AML-193 (cell line): ENCODE measurements at places on chromosomes 7 and 10.

DNA sequence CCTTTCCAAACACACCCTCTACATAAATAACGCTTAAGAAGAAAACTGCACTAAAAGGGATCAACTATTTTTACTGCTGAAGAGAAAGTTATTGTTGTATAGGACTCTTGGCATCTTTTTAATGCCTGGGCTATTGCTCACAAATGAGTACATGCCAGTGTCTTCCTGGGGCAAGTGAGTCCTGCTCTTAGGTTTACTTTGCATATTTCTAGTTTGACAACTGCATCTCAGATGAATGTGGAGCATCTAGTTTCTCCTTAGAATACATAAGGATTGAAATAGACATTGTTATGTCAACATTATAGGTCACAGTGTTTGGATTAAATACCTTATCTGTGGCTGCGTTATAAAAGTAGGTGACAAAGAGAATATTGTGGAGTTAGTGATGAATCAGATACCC is 44.5 kb downstream of the PSMC2 start:
- no peak for DNase-seq

GRCh38 chr7:135517060-135517459 is 7.2 kb upstream of the CNOT4 start:
- no peak for DNase-seq

- DNase-seq, result no peak
Observed at GRCh38 chr10:10043083-10043482, 974.6 kb upstream of the CELF2 start.

- DNase-seq, result no peak
Observed at GRCh38 chr10:46299536-46300369, 13.0 kb downstream of the ANTXRL start.

DNA sequence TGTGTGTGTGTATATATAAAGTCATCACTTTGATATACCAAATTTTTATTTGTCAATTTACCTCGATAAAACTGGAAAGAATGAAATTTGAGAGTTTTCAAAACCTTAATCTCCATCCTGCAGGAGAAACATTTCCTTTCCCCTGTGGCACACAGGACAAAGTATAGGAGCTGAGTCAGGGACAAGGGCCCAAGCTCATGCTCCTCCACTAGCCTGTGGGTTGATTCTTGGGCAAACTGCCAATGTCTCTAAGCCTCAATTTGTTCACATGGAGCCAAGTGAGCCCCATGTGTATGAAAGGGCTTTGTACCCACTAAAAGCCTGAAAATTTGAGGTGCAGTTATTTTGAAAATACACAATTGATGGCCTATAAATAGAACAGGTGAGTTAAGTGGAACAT is 60.3 kb upstream of the IL6 start:
- no peak for DNase-seq

- no peak for DNase-seq
Observed at GRCh38 chr7:100433592-100434296, 2.6 kb downstream of the PPP1R35 start.

DNA sequence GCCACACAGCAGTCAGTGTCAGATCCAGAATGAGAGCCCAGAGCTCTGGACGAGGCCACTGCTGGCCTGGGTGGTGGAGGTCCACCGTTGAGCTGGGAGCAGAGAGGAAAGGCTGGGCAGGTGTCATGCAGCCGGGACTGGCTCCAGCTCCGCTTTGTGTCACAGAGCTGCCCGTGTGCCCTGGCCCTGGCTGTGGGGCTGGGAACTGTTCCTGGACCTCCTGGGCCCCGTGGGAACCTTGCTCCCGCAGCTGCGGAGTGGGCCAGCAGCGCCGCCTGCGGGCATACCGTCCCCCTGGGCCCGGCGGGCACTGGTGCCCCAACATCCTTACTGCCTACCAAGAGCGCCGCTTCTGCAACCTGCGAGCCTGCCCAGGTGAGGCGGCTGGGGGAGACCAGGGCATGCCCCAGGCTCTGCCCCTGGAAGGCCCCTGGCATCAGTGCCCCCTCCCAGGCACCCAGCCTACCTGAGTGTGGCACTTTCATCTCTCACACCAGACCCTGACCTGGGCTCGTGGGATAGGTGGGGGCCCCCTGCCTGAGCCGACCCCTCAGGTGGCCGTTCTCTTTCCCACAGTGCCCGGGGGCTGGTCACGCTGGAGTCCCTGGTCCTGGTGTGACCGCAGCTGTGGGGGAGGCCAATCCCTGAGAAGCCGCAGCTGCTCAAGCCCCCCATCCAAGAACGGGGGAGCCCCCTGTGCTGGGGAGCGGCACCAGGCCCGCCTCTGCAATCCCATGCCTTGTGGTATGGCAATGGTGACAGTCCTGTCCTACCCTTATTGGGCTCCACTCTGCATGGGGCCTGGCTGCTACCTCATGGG is 18.8 kb upstream of the ZNF862 start:
- no peak for DNase-seq

DNA sequence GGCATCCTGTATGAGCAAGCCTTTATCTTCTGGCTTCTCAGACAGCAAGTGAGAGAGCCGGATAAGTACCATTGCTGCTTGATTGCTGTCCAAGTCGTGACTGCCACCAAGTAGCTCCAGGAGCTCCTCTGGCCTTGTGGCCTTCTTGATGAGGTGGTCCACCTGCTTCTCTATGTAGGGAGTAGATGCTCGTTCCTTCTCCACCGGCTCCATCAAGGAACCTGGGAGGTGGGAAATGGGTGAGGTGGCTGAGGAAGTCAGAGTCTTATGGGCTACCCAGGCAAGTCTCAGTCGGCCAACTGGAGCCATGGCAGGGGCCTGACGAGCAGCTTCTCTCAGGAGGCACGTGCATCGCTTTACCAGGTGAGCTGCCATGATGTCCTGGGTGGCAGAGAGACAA is 2.6 kb downstream of the TBRG4 start:
- no peak for DNase-seq

DNA sequence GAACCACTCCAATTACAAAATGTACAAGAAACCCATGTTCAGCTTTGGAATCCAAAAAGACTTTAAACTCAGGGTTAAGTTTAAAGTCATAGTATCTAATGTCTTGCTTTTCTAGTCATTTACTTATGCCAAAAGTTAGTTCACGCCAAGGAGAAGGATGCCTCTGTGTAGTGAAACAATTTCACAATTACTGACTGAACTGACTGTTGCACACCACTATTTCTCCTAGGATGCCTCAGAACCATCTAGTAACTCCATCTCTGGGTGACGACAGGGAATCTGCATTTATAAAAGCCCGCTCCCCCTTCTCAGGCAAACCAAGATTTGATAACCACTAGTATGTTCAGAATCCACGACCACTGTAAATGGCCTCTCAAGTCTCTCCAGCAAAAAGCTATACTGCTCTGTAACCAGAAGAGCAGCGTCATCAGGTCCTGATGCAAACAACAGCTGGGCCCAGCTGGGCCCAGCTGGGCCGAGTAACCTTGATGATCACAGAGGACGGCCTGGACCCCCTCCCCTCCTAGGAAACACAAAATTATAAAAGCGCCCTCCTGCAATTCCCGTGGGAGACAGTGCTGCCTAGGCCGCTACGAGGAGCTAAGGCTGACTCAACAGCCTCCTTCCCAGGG is 680 bp upstream of the ADO start:
- DNase-seq, result peak; percentile 26

DNA sequence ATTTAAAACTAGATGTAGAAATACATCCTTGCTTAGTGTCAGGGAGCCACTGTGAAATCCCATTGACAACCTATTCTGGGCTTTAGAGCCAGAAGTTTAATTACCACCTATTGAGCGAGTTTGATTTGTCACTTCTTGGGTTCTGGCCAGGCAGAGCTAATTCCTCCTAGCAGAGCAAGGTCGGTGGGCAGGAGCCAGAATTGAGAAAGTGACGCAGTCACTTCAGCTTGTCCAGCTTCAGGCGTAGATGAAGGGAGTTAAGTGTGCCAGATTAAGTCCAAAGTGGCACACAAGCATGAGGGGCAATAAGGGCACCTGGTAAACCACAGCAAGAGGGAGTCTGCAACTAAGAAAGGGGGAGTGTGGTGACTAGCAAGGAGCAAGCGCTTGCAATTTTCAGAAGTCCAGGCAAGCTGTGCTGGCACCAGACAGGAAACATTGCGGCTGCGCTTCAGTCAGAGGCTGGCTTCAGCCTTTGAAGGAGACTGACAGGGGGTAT is 119.4 kb downstream of the ST7 start:
- DNase-seq, result peak; percentile 27

DNA sequence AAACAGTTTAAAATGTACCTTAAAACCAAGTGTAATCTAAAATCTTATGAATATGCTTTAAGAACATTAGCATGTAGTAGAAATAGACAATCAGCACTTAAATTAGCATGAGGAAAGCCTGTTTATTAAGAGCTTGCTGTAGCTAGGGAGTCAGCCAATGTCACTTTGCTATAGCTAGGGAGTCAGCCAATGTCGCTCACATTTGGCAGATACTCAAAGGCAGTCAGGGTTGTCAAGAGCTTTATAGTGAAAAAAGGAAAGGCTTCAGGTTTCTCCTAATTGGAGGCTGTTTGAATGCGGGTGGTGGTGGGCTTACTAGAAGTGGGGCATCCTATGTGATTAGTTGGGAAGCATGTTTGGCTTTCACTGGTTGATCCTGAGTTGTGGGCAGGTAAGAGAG is 226.2 kb upstream of the DGKB start:
- no peak for DNase-seq

DNA sequence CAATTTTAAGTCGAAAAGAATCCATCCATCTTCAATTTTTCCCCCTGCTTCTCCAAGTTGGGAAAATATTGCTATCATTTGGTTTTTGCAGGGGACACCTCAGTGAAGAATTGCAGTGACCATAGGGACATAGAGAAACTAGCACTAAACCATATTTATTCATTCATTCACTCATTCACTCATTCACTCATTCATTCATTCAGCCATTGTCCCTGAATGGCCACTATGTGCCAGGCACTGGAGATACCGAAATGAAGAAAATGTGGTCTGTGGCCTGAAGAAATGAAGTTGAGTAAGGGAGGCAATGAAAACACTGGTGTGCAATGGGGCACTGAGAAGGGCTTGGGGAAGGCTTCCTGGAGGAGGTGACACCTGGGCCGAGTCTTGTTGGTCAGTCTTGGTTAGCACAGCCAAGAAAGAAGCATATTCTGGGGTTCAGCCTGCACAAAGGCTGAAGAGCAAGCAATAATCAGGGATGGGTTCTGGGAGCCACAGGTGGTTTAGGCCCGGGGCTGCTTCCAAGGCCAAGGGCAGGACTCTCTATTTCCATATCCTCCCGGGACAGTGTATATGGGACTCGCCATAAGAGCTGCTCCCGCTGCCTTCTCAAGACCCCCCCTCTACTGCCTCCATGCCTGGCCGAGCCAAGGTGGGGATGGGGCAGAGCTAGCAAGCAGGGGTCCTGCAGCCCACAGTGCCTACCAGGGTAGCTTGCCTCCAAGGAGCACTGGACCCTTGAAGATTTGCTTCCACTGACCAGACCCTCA is 25.5 kb upstream of the C10orf105 start:
- no peak for DNase-seq

DNA sequence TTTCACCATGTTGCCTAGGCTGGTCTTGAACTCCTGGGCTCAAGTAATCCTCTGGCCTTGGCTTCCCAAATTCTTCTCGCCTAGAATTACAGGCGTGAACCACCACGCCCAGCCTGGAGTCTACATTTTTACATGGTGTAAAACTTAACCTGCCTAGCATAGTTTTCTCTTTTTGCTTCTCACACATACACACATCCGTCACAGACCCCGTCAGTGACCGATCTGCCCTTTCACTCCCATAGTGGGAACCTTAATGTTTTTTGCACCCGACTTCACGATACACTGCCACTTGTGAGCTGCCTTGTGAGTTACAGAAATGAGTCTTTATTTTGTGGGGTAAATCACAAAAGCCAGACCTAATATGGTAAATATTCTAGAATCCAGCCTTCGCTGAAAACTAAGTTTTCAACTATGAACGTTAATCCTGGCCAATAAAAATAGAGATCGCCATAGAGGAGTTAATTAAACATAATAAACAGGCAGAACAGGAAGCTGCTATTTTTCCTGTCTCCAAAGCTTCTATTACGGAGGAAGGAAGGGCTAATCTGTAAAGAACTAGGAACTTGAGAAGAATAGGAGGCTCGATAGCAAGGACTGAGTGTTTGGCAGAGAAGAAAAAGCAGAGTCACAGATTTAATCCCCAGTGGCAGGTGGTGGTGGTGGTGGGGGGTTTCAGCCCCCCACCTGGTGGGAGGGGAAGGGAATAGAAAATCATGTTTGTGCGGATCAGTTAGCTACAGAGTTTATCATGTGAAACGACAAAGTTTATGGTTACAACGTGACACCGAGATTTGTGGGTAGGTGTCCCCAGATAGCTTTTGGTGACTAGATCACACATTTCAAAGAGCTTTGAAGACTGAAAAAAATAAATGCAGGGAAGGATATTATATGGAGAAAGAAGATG is 14.7 kb upstream of the FAM171A1 start:
- DNase-seq, result no peak

- DNase-seq, result no peak
Observed at GRCh38 chr7:93018716-93019115, 99.1 kb downstream of the SAMD9 start.

- no peak for DNase-seq
Observed at GRCh38 chr10:59312247-59312646, 50.1 kb downstream of the FAM13C start.

- DNase-seq, result peak; percentile 35
Observed at GRCh38 chr7:151992375-151992774, 33.1 kb upstream of the GALNT11 start.

DNA sequence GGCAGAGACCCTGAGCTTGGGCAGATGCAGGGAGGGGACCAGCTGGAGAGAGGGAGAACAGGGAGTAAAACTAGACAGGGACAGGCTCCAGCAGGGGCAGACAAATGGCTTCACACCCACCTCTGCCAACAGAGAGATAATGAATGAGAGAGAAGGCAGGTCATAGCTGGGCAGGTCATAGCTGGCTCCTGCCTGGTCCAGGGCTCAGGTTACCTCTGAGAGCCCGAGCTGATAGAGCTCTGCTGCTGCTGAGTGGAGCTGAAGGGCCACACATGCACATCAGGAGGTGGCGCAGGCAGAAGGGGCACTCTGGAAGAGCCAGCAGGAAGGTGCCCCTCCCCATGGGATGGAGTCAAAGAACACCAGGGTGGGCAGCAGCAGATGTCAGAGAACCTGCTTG is 154.2 kb downstream of the GFRA1 start:
- no peak for DNase-seq

DNA sequence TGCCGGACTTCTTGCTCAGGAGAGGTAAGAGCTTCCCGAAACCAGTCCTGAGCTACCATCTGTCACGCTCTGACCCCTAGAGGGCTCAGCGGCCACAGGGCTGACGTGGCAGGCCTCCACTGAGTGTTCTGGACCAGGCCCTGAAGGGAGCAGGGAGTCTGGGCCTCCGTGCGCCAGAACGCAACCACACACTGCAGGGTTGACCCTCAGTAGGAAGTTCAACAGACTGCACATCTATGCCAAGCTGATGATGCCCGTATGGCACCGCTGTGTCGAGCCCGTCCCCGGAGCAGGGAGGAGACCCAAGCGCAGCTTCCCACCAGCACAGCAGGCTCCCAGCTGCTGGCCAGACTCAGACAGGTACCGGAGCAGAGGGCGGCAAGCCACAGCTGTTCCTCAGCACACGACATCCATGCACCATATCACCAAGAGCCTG is 39.2 kb downstream of the CAMK2B start:
- no peak for DNase-seq

GRCh38 chr7:94710256-94710655 is 54.3 kb upstream of the SGCE start:
- DNase-seq, result no peak

GRCh38 chr7:76358011-76358480 is 745 bp downstream of the YWHAG start:
- peak; percentile 37 for DNase-seq
